Gastroesophageal sphincter (tissue), 4 donors: ENCODE measurements at places on chromosomes 3 and 15. TPM values are rescaled to one million over a fixed set of nuclear protein-coding genes. Genes with fewer than 3 reads are reported as not detected.

ZSCAN29 gene
- 30.7 TPM for total RNA-seq

DNA sequence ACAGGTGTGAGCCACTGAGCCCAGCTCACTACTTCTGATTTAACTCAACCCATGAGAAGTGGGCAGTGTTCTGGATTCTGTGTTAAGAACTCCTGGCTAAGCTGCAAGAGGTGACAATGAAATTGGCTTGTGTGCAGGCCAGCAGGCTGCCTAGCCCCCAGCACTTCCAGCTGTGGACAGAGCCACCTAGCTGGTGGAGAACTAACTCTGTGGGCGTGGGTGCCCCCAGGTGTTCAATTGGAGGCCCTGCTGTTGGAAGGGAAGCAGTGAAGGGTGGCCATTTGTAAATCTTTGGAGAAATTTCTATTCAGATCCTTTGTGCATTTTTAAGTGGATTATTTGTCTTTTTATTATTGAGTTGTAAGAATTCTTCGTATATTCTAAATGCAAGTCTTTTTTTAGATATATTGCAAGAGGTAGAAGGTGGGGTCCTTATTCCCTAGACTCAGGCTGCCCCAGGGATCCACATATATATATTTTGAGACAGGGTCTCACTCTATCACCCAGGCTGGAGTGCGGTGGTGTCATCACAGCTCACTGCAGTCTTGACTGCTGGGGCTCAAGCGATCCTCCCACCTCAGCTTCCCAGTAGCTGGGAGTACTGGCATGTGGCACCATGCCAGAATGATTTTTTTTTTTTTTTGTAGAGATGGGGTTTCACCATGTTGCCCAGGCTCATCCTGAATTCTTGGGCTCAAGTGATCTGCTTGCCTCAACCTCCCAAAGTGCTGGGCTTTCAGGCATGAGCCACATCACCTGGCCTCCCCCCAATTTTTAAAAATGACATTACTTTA lies 7.2 kb upstream of the SCAMP5 start:
- ATAC-seq, result no peak

DNA sequence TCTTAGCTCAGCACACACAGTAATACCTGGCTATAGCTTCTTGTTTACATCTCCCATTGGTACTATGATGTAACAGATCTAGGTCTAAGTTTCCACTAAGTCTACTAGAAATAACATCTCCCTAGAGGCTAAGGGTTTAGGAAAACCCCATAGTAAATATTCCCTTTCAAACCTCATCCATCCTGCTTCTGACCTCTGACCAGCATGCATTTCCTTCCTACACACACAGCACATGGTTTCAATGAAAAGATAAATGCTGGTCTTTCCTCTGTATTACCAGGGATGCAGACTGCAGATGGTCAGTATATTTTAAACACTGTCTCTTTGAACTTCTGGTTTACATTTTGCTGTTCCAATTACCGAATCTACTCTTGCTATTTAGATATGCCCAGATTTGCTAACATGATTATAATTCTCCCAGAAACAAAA lies 96.6 kb downstream of the EFL1 start:
- ATAC-seq, result no peak

- peak; percentile 54 for ATAC-seq
These were observed 469.5 kb downstream of the CNTN4 start for GRCh38 chr3:2568156-2568555.

- ATAC-seq, result no peak
These were observed 2.5 kb downstream of the MYH15 start for GRCh38 chr3:108507902-108508301.
